ENCODE measurements at places on chromosomes 1 and 21.

GRCh38 chr1:89927049-89927448 is 67.9 kb upstream of the ZNF326 start:
- DNase-seq, result no peak

DNA sequence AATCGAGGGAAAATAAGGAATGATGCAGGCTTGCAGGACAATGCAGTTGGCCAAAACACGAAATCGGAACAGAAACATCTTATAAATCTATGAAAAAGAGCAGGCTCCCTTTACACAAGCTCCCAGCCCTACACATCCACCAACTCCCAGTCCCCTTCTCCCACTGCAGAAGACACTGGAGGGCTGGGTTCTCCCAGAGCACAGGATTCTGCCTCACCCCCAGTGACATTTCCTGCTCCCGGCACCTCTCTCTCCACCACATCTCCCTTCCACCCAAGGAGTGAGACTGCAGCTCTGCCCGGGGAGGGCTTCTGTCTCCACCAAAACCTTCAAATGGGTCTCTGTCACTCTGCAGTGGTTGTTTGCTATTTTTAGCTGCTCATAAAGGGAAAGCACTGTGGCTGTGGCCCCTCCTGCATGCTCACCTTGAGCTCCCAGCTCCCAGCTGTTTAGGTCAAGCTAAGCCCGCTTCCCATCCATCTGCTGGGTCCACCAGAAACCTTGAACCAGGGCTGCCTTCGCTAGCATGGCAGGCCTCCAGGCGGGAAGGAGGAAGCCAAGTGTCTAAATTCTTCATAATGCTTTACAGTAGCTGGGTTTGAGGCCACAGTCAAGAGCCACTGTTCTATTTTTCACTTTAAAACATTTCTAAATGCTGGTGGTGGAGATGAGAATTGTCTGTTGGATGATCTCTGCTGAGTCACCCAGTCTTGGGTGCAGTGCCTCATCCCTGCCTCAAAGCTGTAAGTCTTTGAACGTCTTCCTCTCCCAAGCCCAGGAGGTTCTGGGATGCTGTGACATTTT is 3.3 kb upstream of the C2CD2 start:
- DNase-seq, result peak; percentile 69

DNA sequence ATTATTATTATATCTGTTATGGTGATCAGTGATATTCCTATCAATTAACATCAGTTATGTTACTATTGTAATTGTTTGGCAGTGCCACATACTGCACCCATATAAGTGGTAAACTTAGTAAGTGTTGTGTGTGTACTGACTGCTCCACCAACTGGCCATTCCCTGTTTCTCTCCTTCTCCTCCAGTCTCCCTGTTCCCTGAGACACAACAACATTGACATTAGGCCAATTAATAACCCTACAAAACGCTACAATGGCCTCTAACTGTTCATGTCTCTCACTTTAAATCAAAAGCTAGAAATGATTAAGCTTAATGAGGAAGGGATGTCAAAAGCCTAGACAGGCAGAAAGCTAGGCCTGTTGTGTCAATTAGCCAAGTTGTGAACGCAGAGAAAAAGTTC is 6.6 kb upstream of the THRAP3 start:
- peak; percentile 30 for DNase-seq

- DNase-seq, result peak; percentile 44
These were observed 26.4 kb downstream of the TRAF5 start for GRCh38 chr1:211352985-211353515.
